ENCODE measurements at places on chromosomes 5 and 9.

DNA sequence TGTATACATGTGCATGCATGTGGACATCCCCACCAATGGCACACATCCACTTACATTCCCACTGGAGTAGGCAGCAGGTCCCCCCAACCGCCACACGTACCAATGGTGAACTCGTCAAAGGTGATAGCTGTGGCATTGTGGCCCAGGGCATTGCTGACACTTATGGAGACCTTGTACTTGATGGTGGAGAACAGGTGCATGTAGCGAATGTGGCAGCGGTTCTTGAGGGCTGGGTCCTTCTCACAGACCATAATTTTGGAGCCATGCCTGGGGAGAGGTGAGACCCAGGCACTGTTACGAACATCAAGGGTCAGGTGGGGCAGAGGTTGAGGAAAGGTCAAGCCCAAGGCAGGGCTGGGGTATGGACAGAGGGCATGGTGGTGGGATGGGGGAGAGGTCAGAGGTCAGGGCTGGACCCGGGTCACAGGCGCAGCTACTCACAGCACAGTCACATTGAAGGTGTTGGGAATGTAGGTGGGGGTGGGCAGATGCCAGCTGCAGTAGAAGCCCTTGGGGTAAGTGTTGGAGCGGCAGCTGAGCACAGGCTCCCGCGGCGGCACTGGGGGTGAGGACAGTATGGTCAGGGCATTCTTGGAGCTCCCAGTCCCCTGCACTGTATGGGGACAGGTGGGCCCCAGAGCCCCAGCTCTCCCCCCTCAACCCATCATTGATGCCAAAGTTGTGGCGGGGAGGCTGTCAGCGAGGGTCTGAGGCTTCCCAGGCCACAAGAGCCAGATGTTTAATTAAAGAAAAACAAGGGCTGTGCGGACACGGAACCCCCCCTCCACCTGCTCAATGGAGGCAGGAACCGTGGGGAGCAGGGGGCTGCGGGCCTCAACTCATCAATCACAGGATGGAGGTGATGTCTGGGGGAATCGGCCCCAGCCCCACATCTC, 31.9 kb downstream of the CNTFR start:
- no peak for DNase-seq
- no peak overlapping the region for H3K4me3 ChIP-seq
- H3K27ac ChIP-seq = no peak overlapping the region
- no peaks in the 10 kb centered on the region for H3K36me3 ChIP-seq
- H3K27me3 ChIP-seq = peaks cover 81% of the 10 kb centered on the region
- peaks cover 13% of the 10 kb centered on the region for H3K4me1 ChIP-seq

GRCh38 chr5:145982572-145983318, 46.4 kb downstream of the SH3RF2 start:
- H3K27ac ChIP-seq = no peak overlapping the region
- H3K4me3 ChIP-seq = no peak overlapping the region
- H3K4me1 ChIP-seq = no peaks in the 10 kb centered on the region
- no peaks in the 10 kb centered on the region for H3K36me3 ChIP-seq

DNA sequence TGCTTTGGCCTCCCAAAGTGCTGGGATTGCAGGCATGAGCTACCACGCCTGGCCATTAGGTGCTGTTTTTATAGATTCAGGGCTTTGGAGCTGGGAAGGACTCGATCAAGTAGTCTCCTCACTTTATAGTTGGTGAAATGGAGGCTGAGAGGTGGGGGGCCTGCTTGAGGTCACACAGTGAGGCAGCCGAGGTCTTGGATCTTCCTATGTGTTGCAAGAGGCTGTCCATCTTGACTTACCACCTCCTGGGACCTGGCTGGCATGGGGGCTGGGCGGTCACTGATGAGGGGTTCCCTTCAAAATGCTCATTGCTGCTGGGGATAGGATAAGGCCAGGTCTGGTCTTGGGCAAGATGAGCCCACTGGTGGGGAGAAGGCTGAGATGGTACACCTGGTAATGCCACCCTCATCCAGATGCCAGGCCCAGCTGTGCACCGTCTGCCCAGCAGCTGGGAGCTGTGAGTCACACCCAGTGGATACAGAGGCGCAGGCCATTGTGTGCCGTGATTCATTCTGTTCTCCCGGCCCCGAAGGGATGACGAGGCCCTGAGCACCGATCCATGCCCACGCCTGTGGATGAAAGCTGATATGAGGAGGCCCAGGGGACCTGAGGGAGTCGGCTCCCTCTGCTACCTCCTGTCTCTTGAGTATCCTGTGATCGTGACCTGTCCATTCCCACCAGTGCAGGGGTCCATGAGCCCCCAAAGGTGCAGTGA, 10.5 kb upstream of the NDST1 start:
- H3K27me3 ChIP-seq = no peaks in the 10 kb centered on the region
- H3K4me1 ChIP-seq = peaks cover 13% of the 10 kb centered on the region
- H3K36me3 ChIP-seq = no peaks in the 10 kb centered on the region
- peak overlapping the region; percentile 96 for H3K27ac ChIP-seq
- no peak overlapping the region for H3K4me3 ChIP-seq

GRCh38 chr5:37815913-37816312, 23.9 kb downstream of the GDNF start:
- H3K27me3 ChIP-seq = no peaks in the 10 kb centered on the region
- H3K36me3 ChIP-seq = no peaks in the 10 kb centered on the region
- H3K27ac ChIP-seq = no peak overlapping the region
- no peaks in the 10 kb centered on the region for H3K4me1 ChIP-seq

GRCh38 chr5:59038798-59039295, 456.0 kb downstream of the RAB3C start:
- peak; percentile 28 for DNase-seq
- peak overlapping the region; percentile 79 for H3K4me3 ChIP-seq
- no peaks in the 10 kb centered on the region for H3K36me3 ChIP-seq
- H3K27me3 ChIP-seq = no peaks in the 10 kb centered on the region
- peak overlapping the region; percentile 79 for H3K27ac ChIP-seq

DNA sequence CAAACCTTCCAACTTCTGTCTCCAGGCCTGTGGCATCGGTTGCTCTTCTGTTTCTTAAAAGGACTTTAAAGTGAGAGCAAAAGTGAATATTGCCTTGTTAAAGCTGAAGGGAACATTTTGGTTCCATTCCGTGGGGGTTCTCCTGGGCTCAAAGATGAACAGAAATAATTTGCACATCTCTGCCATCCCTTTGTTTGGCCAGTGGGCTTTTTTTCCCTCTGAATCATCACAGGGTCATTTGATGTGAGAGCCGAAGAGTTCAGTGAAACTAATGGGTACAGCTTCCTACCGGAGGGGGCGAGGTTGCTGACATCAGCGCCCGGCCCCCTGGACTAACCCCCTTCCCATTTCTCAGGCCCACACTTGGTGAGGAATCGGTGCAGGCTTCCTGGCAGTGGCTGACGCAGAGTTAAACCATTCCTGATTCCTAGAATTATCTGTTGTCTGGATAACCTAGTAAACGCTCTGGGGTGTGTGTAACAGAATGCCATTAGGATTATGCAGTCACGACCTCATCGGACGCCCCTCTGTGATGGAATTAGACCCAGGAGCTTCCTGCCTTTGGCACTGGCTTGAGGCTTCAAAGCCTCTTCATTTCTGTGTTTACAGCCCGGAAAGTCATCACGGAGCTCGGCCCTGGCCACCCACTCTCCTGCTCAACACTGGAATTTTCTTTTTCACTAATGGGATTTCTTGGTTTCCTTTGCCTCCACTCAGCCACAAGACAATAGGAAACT, 61.6 kb upstream of the RPL26L1 start:
- peaks cover 5% of the 10 kb centered on the region for H3K36me3 ChIP-seq
- no peak for DNase-seq
- H3K4me3 ChIP-seq = peak overlapping the region; percentile 20
- peak overlapping the region; percentile 92 for H3K27ac ChIP-seq
- H3K4me1 ChIP-seq = peaks cover 68% of the 10 kb centered on the region
- H3K27me3 ChIP-seq = no peaks in the 10 kb centered on the region
